Activated gamma-delta T cell treated with anti-CD3 and anti-CD28 coated beads, Interleukin-2, amount 50 U/mL, for 16 hours (primary cell): ENCODE measurements at places on chromosomes 7 and 10.
A peak's percentile ranks its signal among the peaks of the same experiment; 100 is the strongest.

- DNase-seq = no peak
Measured at GRCh38 chr7:42194238-42194637, 42.8 kb downstream of the GLI3 start.

DNA sequence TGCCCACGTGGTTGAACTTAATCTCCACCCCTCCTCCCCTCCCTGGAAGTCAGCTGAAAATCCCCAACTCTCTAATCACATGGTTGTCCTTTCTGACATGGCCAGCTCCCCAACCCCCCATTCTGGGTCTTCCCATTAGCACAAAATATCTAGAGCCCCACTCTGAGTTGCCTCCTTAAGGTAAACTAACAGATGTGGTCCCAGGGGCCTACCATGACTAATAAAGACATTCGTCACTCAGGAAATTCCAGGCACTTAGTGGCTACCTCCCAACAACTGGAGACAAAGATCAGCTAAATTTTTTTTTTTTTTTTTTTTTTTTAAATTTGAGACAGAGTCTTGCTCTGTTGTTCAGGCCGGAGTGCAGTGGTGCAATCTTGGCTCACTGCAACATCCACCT is 21.1 kb downstream of the CCDC126 start:
- DNase-seq = no peak

DNA sequence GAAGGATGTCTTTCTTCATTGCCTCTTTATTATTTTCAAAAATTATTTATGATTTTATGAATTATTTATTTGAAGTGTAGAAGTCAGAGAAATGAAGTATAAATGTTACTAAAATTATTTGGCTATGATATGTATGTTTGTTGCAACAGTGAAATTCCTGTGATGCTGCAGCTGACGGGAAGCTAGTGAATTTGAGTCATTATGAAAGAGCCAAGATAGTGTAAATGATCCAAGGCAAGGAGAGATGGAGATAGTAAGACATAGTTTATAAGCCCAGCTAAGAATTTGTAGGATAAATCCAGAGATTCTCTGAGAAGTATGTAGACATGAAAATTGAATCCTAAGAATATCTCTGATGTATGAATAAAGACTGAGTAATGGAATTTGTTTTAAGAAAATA is 30.8 kb downstream of the CASD1 start:
- DNase-seq = no peak

DNA sequence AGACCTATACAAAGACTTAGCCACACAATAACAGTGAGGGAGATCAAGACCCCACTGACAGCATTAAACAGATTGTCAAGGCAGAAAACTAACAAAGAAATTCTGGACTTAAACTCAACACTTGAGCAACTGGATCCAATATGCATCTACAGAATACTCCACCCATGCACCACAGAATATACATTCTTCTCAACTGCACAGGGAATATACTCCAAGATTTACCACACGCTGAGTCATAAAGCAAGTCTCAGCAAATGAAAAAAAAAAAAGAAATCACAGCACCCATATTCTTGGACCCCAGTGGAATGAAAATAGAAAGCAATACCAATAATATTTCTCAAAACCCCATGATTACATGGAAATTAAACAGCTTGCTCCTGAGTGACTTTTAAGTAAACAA is 680.2 kb downstream of the PCDH15 start:
- no peak for DNase-seq

DNA sequence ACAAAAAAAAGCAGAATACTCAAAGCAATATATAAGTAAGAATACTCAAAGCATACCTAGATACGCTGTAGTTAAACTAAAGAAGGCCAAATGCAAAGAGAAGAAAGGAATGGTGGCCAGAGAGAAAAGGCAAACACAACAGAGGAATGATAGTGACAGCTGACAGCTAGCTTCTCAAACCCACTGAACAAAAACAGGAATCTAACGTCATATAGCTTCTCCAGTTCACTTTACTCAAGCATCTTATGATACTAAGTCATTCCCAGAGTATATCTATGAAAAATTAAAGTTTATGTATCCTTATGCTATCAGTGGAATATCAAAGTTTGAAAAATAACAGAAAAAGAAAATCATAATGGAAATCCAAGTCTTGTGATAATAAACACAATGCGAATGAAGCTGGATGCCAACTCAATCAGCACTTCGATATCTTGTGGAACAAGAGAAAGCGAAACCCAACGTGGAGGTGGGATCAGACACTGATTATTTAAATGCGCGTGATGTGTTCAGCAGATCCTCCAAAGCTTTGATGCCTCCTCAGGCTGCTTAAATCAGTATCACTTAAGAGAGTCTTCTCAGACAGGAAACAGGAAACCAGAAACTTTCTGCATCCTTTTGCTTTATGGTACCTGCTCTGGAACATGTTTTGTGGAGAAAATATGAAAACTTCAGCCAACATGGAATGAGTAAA is 102.8 kb downstream of the PIP4K2A start:
- DNase-seq = peak; percentile 30

DNA sequence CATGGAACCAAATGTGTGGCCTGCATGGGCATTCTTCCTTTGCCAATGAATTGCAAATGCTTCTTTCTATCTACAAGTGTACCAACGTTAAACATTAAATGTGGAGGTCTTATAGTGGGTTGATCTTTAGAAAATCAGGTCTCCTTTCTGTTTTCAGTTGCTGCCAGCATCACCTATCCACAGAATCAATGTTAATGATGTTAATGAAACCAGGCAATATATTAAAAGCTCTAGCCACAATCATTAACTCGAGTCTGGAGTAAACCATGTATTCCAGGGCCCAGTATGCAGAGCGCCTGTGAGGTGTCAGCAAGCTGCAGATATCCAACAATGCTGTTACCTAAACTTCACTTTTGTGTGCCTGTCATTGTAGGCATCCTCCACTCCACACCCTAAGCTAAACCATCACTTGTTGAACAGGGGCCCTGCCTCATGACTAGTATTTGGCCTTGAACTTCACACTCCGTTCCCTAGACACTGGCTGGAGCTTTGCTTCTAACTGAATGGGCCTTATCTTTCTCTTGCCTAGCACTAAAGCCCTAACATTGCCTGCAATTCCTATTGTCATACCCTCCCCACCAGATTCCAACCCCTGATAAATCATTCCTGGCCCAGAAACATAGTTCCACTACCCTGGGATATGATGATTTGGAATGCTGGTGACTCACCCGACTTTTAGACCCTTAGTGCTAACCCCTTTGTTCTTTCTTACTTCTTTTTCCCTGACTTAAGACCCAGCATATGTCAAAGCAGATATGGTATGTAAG is 24.3 kb upstream of the ITGB8 start:
- no peak for DNase-seq

DNA sequence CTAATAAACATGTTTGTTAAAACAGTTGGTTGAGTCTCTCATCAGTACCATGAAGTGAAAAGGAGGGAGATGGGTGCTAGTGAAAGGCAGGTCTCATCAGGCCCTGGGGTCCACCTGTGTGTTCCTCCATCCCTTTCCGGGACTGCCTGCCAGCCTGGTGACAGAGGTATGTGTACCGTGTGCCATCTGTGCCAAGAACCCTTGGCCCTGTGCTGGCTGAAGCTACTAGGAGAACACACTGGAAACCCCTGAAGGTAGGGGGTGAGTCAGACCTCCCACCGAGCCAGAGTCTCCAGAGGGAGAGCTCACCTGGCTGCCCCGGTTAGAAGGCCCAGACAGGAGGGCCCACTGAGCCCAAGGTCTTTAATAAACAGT is 2.3 kb downstream of the DDIT4 start:
- no peak for DNase-seq

- DNase-seq = no peak
Measured at GRCh38 chr7:124943472-124943871, 13.8 kb upstream of the POT1 start.

GRCh38 chr10:13633689-13634088 is 46.9 kb downstream of the PRPF18 start:
- DNase-seq = no peak

DNA sequence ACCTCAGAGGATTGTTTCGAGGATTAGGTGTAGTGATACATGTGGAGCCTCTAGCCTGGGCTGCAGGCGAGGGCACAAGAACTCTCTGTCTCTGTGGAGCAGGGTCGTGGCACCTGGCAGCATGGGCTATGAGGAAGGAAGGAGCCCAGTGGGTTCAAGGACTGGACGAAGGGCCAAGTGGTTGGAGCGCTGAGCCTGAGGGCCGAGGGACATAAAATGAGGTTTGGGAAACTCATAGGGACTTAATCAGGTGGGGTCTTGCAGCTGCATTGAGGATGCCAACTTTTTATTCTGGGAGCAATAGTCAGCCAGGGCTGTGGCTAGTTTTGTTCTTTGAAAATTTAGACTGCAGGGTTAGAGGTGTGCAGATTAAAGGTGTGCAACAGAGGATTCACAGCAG is 33.0 kb upstream of the ZNF32 start:
- no peak for DNase-seq

- DNase-seq = no peak
Measured at GRCh38 chr10:97889461-97890265, 40.0 kb downstream of the GOLGA7B start.
